ENCODE measurements at places on chromosomes 3 and 15.
A peak's percentile ranks its signal among the peaks of the same experiment; 100 is the strongest.

- no peak for DNase-seq
Observed at GRCh38 chr15:69891606-69892005, 206.1 kb downstream of the TLE3 start.

GRCh38 chr3:123723522-123724168, 138.8 kb upstream of the HACD2 start:
- peak; percentile 38 for DNase-seq

GRCh38 chr3:58625196-58625824, 41.3 kb downstream of the FAM3D start:
- DNase-seq = no peak

DNA sequence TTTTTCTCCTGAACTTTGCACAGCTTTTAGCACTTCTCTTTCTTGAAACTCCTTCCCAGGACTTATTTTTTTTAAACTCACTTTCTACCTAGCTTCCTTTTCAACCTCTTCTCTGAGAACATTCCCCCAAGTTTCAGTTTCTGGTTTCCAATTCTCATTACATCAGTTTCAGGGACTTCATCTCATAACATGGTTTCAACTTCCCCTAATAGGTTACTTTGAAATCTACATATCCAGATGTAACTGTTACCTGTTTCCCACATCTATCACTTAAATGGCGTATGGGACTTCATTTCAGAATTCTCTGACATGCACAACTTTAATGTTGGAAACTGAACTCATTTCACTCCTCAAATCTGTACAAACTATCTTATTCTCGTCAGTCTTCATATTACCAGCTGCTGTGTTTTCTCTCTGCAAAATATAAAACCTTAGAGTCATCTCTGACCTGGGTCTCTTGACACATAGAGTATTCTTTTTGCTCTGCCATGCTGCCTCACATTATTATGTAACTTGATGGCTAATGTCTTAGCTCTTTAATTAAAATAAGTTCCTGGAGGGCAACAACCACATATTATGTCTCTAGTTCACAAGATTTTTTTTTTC, 58.4 kb downstream of the NME9 start:
- DNase-seq = no peak

DNA sequence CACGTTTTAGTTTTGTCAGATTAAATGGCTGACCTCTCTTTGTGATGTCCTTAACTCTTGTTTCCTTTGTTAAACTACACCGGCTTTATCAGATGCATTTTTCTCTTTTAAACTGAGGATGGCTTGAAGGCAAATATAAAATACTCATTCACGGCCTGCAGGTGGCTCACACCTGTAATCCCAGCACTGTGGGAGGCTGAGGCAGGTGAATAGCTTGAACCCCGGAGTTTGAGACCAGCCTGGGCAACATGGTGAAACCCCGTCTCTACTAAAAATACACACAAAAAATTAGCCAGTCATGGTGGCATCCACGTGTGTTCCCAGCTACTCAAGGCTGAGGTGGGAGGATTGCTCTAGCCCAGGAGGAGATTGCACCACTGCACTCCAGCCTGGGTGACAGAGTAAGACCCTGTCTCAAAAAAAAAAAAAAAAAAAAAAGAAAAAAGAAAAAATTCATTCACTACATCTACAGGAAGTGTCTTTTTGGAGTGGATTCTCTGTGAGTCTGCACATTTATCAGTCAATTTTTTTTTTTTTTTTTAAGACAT, 34.7 kb upstream of the SACM1L start:
- no peak for DNase-seq

- peak; percentile 75 for DNase-seq
Observed at GRCh38 chr15:79970624-79971434, at the start of gene BCL2A1. Gene BCL2A1 (minus strand): TSS chr15:79971196. CDS start chr15:79971119, 77 bp downstream.

GRCh38 chr15:61830536-61831330, 229.5 kb downstream of the VPS13C start:
- DNase-seq = no peak

- no peak for DNase-seq
Observed at GRCh38 chr3:126870608-126871210, 112.2 kb upstream of the PLXNA1 start.

GRCh38 chr3:71436337-71436736, 147.2 kb downstream of the FOXP1 start:
- DNase-seq = no peak

- DNase-seq = no peak
Observed at GRCh38 chr15:71228403-71228802, 113.1 kb downstream of the THSD4 start.

DNA sequence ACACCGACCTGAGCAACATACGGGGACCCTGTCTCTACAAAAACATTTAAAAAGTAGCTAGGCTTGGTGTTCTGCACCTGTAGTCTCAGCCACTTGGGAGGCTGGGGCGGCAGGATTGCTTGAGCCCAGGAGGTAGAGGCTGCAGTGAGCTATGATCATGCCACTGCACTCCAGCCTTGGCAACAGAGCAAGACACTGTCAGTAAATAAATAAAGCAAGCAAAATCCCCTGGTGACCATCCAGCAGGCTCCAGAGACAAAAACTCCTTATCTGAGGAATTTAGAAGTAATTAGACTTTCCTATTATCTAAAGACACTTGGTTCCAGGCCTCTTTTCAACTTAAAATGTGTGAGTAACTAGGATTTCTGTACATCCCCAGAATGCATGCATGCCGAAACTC, 29.5 kb upstream of the ZNF774 start:
- no peak for DNase-seq

GRCh38 chr3:105174017-105174615, 192.6 kb upstream of the ALCAM start:
- DNase-seq = no peak

DNA sequence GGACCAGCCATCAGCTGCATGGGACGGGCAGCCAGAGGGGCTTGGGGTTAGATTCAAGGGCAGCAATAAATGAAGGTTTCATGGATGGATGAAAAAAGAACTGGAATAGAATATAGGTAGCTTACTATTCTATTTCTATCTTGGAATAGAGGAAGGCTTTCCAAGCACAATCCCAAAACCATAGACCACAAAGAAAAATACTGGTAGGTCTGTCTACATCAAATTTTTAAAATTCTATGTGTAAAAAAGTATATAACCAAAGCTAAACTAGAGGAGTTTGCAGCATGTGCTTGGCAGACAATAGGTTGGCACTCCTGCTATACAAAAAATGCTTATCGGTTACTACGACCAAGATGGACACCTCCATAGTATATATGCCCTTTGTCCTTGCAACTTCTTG, 7.2 kb upstream of the FBLN2 start:
- no peak for DNase-seq

GRCh38 chr15:94056314-94056713, 175.0 kb upstream of the MCTP2 start:
- no peak for DNase-seq

DNA sequence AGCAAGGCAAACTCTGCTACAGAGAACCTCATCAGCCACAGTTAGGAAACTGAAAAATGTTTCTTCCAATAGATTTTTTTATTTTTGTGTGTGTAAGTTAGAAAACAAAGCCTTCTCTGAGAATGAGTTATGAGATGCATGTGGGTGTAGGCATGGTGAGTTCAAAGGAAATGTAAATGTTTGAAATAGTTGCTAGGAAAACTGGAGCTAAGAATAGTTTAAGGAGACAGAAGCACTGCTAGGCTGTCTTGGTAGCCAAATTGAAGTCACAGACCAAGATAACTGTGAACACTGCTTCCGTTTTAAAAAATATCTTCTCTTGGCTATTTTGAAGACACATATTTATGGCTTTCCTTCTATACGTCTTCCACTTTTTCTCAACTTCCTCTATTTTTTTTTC, 1501.2 kb upstream of the CADM2 start:
- DNase-seq = no peak

GRCh38 chr3:178291574-178292370, 244.5 kb upstream of the KCNMB2 start:
- no peak for DNase-seq

- peak; percentile 29 for DNase-seq
Observed at GRCh38 chr15:99452728-99453636, 112.8 kb upstream of the MEF2A start.

DNA sequence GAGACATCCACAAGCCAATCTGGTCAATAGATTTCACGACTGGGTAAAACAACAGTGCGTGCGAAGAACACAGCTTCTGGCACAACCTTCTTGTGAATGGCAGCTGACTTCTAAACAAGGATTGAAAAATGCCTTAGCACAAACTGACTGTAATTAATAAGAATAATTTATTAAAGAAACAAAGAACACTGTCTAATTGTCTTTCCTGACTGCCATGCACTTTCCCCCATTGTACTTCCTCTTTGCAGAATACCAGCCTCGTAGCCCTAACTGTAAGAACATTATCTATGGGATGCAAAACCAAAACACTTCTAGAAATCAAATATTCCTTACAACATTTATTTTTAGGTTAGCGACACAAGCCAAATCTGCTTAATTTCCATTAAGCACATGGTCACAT, 6.5 kb downstream of the FOXP1 start:
- DNase-seq = no peak

- DNase-seq = no peak
Observed at GRCh38 chr3:10890665-10891064, 74.6 kb downstream of the SLC6A11 start.

DNA sequence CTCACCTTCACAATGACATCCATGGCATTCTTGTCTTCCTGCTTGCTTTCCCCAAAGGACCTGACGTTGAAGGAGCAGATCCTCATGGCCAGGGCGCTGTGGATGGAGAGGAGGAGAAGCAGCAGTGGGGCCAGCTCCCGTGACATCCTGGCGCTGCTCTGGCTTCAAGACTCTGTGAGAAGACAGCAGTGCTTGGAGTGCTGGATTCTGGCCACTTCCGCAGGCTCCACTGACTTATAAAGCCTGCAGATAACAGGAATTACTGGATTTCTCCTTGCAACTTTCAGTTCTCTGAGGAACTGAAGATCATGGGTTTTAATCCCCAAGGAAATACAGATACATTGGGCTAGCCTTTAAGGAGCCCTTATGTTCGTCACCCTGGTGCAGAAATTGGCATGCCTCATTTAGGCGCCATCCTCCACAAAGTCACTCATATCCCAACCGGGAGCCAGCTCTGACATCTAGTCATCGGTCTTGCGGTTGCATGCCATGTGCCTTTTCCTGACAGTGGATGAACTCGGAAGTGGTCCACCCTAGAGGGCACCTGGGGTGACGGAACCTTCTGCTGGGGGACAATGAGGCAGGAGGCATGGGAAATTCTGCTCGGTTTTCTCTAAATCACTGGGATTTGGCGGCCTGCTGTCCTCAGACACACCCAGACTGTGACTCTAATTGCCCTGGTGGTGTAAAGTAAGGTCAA, at the start of gene DNASE1L3:
Gene DNASE1L3, minus strand, starts transcription at position 212 of the 700 bp plus-strand sequence. Its CDS starts 66 bp downstream, at position 146.
- DNase-seq = no peak

DNA sequence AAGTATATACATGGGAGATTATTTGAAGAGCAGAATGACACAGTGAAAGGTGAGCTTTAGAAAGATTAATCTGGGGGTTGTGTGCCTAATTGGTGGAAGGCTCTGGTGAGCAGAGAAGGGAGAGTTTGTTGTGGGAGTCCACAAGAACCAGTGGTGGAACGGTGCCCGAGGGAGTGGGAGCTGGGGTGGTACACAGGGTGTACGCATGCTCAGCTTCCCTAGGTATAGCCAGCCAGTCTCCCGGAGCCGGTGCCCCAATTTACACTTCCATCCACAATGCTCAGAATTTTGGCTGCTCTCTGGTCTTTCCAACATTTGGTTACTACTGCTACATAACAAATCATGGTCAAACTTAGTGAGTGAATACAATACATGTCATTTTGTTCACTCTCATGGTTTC, 92.5 kb downstream of the MITF start:
- no peak for DNase-seq

DNA sequence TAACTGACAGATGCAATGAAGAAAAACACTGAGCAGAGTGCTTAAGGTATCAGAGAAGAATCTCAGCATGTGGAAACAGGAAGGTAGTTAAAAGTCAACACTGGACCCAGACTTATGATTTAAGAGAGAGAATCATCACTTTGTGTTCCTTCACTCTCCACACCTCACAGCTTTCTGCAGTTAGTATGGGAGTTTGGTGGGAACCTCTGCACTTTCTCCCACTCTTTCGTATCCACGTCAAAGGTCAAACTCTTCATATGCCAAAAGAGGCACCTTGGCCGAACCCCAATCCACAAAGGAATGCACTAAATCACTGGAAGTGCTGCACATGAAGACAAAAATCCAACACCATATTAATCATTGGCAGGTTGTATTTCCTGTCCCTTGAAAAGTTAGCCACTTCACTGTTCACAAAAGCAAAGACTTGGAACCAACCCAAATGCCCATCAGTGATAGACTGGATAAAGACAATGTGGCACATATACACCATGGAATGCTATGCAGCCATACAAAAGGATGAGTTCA, 361.2 kb downstream of the MAGI1 start:
- no peak for DNase-seq

- DNase-seq = no peak
Observed at GRCh38 chr3:155609586-155609985, 135.3 kb downstream of the PLCH1 start.

- peak; percentile 60 for DNase-seq
Observed at GRCh38 chr15:100338971-100339444, 2.8 kb downstream of the ADAMTS17 start.

- DNase-seq = no peak
Observed at GRCh38 chr3:13764161-13764560, 115.7 kb downstream of the WNT7A start.

DNA sequence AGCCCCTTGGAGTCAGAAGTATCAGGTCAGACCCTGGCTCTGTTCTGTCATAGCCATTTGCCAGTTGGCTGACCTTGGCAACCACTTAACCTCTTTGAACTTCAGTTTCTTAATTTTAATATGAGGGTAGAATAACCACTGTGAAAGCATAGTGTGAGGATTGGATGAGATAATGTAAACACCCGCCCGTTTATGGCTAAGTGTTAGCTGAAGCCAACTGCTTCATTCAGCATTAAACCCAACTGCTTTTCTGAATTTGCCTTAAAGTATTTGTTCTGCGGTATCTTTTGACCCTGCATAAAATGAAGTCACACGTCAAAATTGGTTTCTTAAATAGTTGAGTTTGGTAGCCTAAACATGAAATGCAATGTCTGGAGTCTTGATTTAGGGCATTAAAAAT, 121.5 kb upstream of the ABHD17C start:
- no peak for DNase-seq

DNA sequence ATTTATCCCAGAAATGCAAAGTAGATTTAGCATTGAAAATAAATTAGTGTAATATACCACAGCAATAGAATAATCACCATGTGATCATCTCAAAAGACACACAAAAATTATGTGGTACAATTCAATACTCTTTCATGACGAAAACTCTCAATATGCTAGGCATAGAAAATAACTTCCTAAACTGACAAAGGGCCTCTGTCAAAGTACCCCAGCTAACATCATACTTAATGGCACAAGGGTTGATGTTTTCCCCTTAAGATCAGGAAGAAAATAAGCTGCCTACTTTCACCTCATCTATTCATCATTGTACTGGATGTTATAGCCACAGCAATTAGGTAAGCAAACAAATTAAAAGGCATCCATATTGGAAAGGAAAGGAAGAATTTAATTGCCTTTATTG, 22.7 kb upstream of the NIPA2 start:
- no peak for DNase-seq

GRCh38 chr3:38008191-38008701, 17.7 kb downstream of the VILL start:
- no peak for DNase-seq

- DNase-seq = no peak
Observed at GRCh38 chr3:115961380-115961779, 338.1 kb downstream of the GAP43 start.

All from CD4-positive, alpha-beta T cell treated with Interferon alpha-2 for 1 hour (primary cell).